AG04450 (cell line): ENCODE measurements at places on chromosomes 4 and X.

- no peak for DNase-seq
Measured at GRCh38 chr4:153155686-153156085, 48.6 kb upstream of the TRIM2 start.

DNA sequence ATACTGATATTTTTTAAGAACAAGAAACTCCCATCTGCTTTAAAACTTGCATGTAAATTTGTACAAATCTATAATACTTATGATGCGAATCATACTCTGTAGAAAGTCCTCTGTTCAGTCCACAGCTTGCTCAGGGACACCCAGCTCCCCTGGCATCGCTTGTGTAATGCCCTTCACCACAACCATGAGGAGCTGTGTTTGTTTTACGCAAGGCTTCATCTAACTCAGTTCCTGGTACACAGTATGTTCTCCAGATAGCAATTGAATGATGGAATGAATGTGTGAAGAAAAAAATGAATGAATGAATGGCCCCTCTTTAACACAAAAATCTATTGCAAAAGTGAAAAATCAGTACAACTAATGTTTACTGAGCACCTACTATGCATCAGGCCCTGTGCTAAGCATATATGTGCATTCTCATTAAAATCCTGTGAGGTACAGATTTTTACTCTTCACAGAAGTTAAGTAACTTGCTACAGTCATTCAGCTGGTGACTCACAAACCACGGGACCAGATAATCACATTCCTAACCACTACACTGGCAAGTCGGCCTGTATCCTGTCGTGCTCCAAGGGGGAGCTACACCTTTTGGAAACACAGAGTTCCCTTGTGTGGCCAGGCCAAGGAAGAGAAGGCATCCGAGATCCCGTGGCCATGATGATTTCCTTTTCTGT is 58.7 kb upstream of the KDR start:
- peak; percentile 81 for DNase-seq

DNA sequence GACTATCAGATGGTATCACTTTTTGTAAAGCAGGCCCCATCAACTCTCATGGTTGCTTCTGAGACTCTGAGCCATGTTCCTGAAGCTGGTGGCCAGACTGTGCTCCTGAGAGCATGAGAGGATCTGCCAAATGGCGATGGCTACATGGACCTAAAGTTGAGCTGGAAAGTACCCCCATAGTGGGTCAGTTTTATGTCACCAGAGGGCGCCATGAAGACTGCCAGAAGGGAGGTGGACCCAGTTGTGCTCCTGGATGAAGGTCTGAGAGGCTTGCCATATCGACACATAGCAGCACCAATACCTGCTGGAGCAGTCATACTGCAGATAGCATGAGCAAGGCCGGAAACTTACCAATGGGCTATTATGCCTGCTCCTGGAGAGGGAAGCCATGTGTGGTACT is 105.7 kb downstream of the SLITRK2 start:
- DNase-seq = no peak

DNA sequence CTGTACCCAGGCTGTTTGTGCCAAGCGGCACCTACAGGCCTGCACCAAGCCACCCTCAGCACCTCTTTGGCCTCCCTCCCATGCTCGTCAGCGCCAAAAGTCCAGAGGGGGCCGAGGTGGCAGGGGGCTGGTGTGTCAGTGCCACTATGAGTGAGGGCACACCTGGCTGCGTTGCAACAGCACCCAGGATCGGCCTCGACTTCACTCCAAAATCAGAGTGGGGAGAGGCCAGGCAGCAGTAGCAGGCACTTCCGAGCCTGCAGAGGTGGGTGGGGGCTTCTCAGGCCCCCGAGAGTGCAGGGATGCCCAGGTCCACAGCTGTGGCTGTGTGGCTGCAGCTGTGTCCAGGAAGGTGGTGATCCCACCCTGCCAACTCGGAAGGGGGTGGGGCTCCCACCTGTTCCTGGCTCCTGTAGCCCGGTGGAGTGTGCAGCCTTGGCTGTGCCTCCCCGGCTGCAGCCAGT is 58.5 kb downstream of the PPA2 start:
- DNase-seq = no peak
